ENCODE measurements at places on chromosomes 2 and 18.

DNA sequence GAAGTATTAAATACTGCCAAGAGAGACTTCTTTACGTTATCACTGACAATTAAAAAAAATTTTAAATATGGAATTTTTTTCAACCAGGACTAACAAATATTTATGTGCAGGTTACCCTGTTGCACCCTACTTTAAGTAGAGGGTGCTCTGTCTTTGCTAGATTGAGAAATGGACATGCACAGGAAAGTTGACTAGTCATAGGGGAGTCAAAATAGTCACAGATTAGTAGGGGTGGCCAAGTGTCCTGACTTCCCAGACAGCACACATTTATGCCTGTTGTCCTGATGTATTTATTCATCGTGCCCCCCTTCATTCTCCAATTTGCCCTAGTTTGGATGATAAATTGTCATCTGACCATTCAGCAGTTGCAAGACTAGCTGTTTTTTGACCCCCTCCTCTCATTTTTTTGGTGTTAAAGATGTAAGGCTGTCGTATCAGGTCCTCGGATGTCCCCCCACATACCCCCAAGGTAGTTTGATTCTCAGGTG, 20.3 kb downstream of the CAB39 start:
- no peak for DNase-seq

DNA sequence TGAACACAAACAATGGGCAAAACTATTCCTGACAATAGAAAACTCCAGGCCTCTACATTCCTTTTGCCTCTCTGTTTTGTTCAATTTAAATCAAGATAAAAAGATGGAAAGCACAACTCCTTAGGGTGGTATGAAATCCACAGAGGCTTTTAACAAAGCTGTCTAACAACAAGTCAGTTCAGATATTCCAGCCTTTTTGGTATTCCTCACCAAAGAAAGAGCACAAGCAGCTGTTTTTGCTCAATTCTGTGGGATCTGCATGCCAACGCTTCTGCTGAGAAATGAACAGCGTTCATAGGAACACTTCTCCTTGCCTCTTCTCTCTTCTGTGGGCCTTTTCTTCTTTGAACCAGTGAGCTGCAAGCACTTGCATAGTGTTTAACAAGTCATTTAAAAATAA, 411.6 kb upstream of the TCF4 start:
- DNase-seq: no peak

GRCh38 chr18:63924551-63924950, 16.8 kb downstream of the SERPINB10 start:
- DNase-seq: no peak

DNA sequence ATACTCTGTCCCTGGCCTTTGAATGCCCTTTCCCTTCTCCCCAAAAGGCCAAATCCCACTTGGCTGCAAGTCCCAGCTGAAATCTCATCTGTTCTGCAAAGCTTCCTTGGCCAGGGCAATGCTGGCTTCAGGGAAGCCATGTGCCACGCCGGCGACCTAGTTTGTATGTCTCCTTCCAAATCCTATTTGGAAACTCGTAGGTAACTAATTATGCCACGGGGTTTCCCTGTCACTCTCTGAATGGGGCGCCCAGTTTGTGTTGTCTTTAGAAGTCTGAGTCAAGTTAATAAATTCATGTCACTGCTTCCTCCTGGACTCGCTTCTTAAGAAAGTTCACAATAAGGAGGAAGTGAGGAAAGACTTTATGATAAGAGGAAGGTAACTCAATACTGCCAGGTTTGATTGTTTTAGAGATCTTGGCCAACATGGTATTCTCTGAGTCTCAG, 19.1 kb downstream of the FHL2 start:
- DNase-seq: no peak

GRCh38 chr2:118913803-118914645, 28.0 kb upstream of the MARCO start:
- DNase-seq: no peak

DNA sequence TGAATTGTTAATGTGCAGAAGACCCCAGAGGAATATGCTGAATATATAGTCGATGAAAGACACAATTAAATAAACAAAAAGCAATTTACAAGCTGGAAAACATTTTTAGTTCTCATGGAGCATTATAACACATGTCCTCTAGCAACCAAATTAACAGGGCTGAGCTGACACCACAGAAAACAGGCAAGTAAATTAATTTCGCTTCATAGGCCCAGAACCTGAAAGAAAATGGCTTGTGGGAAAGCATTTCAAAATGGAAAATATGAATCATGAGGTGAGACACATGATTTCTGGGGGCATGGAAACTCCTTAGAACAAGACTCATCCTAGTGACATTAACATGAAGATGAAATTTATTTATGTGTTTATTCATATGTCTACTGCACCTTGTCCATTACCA, 25.0 kb upstream of the RNF152 start:
- DNase-seq: no peak

GRCh38 chr18:63992751-63993150, 22.9 kb downstream of the SERPINB8 start:
- DNase-seq: no peak

GRCh38 chr2:126227250-126227649, 428.7 kb upstream of the GYPC start:
- no peak for DNase-seq

GRCh38 chr2:230011617-230012016, 57.1 kb downstream of the SLC16A14 start:
- no peak for DNase-seq

- DNase-seq: no peak
These were observed 316.2 kb downstream of the CDH2 start for GRCh38 chr18:27860701-27861107.

- no peak for DNase-seq
These were observed 46.6 kb upstream of the RFX8 start for GRCh38 chr2:101521487-101521886.

- DNase-seq: no peak
These were observed 5.9 kb upstream of the RNF152 start for GRCh38 chr18:61898640-61899101.

GRCh38 chr2:15364561-15364960, 196.6 kb downstream of the NBAS start:
- no peak for DNase-seq

DNA sequence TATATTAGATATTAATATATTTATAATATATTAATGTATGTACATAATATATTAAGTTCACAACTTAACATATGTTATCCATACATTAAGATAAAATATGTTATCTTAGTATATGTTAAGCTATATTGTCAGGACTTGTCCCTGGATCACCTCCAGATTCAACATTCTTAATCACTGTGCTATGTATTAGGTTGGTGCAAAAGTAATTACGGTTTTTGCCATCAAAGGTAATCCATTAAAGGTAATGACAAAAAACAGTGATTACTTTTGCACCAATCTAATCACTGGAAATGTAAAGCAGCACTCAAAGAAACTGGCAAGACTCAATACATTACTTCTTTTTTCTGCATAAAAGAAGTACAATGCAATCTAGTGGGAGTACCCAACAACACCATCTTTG, 1099.0 kb upstream of the SLC39A10 start:
- no peak for DNase-seq

DNA sequence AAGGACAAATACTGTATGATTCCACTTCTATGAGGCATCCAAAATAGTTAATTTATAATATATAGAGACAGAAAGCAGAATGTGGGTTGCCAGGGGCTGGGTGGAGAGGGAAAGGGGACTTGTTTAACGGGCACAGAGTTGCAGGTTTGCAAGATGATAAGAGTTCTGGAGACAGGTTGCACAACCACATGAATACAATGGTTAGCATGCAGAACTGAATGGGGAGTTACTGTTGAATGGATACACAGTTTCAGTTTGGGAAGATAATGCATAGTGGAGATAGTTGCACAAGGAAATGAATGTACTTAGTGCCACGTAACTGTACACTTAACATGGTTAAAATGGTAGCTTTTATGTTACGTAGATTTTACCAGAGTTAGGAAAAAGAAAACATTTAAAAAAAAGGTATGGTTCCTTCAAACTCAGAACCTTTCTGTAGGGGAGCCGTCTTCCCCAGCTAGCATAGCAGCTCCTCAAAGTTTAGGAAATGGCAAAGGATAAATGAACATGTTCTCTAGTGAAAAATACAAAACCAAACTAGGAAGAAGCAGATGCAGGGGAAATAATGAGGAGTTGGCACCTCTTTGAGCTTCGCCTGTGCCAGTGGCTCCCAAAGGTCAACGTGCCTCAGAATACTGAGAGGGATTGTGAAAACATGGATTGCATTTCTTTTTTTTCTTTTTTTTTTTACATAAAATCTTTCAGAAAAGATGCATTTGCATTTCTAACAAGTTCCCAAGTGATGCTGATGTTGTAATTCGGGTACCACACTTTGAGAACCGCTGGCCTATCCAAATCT, 95.2 kb downstream of the ZCCHC2 start:
- DNase-seq: no peak

- DNase-seq: no peak
These were observed 34.9 kb downstream of the SLC38A11 start for GRCh38 chr2:164920430-164920829.

GRCh38 chr2:230153390-230153976, 66.3 kb downstream of the SP110 start:
- DNase-seq: no peak

- no peak for DNase-seq
These were observed 14.9 kb downstream of the KIAA1328 start for GRCh38 chr18:36843784-36844183.

DNA sequence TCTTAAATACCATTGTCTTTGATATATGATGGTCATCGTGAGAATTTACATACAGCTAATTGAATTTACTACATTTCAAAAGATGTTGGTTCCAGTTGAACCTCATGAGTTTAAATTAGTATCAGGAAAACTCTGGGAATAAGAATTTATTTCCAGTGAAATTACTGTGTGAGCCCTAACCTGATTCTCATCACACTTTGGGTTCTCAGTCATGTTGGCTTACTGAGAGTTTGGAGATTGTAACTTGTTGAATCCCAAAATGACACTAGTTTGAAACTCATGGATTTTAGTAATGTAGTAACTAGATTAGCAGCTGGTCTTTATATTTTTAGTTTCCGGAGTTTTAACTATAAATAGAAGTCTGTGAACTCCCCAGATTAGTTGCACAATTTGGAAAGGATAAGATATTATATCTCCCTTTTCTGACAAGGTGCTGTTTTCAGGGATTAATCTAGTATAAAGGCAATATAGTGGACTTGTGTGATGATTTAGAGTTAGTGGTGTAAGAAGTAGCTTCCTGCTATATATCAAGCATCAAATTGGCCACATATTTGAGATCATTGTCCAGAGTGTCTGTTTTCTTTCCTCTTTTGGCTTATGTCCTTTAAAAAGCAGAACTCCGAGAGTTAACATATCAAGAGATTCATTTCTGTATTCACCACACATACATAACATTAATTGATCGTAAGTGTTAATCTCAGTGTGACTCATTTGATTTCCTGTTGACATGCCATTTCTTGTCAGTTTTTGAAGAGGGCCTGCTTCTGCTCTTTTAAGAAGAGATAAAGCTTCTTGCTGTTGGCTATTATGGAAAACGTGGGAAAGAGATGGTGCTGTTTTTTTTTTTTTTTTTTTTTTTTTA, 15.7 kb downstream of the NDUFV2 start:
- no peak for DNase-seq

- DNase-seq: no peak
These were observed 2.3 kb upstream of the TFCP2L1 start for GRCh38 chr2:121287146-121287798.

DNA sequence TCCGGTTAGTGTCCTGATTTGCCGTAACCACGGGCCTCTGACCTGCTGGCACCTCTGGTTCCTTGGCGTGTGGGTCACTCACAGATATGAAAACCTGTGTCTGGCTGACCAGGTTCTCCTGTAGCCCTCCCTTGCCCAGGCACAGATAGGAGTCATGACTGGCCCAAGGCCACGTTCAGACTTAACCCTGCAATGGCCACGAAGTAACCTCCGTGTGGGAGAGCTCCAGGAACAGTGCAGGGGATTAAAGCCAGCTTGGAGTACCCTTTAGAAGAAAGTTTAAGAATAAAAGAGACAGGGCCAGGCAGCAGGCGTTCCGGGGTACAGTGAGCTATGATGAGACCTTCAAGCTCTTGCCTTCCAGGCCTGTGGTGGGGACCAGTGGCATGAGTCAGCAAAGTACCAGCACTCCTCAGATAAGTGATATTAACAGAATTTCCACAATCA, 25.5 kb downstream of the CENPO start:
- DNase-seq: no peak

GRCh38 chr2:216752855-216753505, 57.6 kb upstream of the IGFBP5 start:
- DNase-seq: no peak

GRCh38 chr18:75407468-75408437, 19.8 kb downstream of the SMIM21 start:
- DNase-seq: no peak

DNA sequence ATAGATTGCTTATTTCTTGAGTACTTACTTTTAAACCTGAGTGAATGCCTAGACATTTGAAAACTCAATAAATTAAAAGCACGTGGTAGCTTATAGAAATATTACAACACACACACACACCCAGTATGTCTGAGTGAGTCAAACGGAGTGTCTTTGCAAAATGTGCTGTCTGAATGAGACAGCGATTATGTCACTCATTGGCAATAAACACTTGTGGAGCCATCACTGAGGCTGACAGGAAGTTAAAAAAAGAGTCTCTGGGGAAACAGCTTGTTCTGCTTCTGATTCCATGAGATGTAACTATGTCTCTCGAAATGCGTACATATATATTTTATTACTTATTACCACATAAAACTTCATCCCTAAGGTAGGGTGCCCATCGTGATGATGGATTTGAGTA, 22.3 kb upstream of the VPS4B start:
- DNase-seq: peak; percentile 91

GRCh38 chr2:31032475-31032874, 105.8 kb downstream of the GALNT14 start:
- DNase-seq: no peak

All from SIG-M5 (cell line).